ENCODE measurements at places on chromosomes 5 and 9. TPM values are rescaled to one million over a fixed set of nuclear protein-coding genes. Genes with fewer than 3 reads are reported as not detected.

DNA sequence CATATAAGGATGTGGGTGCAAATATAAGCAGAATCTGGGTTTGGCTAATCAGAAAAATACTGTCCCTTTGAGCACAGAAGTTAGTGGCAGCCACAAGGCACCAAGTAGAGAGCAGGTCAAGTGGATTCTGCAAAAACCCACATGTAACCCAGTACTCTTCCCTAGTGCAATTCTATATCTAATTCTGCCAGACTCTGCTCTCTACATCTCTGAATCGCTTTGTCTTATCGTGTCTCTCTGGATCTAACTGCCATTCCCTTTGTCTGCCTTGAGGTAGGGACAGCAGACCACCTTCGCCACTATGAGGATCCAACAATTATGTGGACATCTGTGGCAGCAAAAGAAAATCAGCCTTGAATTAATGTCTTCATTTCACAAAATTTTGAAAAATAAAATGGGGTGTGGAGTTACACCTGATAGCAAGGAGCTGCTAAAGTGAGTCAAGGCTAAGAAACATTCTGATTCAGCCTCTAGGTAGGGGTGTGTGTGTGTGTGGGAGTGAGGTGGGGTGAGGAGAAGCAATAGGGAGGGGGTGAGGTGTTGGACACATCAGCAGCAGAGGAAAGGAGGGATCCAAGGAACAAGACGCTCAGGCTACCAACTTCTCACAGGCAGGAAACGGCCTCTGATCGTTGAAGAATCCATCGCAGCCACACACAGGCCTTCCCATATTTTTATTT is 33.7 kb upstream of the ZNF366 start:
- no peak for DNase-seq

Gene HINT1
- total RNA-seq = 125 TPM

Gene MYO10
- total RNA-seq = 21.7 TPM

- no peak for DNase-seq
Observed at GRCh38 chr9:93655621-93656425, 79.4 kb downstream of the PHF2 start.

Gene ZNF879
- 13.7 TPM for total RNA-seq

- no peak for DNase-seq
Observed at GRCh38 chr9:21969951-21970799, 24.0 kb downstream of the CDKN2A start.

- no peak for DNase-seq
Observed at GRCh38 chr5:132772291-132773070, 4.6 kb downstream of the SEPTIN8 start.

Gene GLDC
- total RNA-seq = 30.3 TPM

Gene HSPB3
- total RNA-seq = not detected

GRCh38 chr9:24936117-24936516 is 390.4 kb upstream of the IZUMO3 start:
- DNase-seq = no peak

Gene DPYSL3
- 497 TPM for total RNA-seq

Gene PCDHA9
- total RNA-seq = 22.7 TPM

DNA sequence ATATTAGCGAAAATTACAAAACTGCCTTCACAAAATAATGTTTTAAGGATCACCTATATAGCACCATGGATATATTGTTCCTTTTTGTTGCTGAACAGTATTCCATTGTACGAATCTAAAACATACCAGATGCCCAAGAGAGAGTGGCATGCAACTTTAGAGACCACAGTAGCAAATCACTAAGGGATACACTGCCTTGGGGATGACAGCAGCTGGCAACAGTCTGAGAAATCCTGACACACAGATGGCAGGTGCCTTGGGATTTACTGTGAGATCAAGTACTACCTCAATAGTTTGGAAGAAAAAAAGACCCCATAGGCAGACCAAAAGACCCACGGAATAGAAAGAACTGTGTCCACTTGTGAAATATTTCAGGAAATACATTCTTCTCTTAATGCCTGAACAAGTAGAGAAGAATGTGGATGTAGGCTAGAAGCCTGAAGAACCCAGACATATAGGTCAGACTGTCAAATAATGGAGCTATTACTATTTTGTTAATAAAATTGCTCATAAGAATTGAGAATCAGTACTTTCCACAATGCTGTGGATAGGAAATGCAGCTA is 53.4 kb downstream of the PLPP1 start:
- DNase-seq = no peak

GRCh38 chr5:1667648-1668140 is 131.9 kb downstream of the MRPL36 start:
- DNase-seq = no peak

Gene NTRK2
- total RNA-seq = 159 TPM

GRCh38 chr9:128136816-128137793 is 9.6 kb upstream of the PTGES2 start:
- DNase-seq = no peak

DNA sequence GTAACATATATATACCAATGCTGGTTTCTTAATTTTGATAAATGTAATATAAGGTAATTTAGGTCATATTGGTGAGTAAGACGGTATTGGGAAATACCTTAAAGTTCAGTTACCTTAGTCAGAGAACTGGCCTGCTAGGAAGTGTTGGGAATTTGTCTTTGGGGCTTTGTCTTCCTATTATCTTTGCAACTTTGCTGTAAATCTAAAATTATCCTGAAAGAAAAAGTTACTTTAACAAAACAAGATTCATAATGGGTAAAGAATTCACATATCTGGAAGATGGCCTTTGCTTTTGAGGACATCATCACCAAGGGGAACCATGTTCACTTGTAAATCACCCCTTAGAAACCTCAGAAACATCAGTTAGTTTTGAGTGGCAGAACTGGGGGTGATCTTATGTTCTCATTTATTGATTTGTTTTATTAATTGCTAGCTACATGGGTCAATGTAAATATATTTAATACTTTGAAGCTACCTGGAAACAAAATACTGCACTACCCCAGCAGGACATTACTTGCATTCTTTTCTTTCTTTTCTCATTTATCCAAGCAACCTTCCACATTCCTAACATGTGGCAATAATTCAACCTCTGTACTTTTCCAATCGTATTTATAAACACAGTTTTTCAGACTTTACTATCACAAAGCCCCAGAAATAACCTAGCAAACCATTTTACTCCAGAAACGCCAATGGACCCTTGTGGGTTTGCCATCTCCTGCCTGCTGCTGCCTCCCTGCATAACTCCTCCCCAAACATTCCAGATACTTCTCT is 41.4 kb downstream of the GLIS3 start:
- no peak for DNase-seq

DNA sequence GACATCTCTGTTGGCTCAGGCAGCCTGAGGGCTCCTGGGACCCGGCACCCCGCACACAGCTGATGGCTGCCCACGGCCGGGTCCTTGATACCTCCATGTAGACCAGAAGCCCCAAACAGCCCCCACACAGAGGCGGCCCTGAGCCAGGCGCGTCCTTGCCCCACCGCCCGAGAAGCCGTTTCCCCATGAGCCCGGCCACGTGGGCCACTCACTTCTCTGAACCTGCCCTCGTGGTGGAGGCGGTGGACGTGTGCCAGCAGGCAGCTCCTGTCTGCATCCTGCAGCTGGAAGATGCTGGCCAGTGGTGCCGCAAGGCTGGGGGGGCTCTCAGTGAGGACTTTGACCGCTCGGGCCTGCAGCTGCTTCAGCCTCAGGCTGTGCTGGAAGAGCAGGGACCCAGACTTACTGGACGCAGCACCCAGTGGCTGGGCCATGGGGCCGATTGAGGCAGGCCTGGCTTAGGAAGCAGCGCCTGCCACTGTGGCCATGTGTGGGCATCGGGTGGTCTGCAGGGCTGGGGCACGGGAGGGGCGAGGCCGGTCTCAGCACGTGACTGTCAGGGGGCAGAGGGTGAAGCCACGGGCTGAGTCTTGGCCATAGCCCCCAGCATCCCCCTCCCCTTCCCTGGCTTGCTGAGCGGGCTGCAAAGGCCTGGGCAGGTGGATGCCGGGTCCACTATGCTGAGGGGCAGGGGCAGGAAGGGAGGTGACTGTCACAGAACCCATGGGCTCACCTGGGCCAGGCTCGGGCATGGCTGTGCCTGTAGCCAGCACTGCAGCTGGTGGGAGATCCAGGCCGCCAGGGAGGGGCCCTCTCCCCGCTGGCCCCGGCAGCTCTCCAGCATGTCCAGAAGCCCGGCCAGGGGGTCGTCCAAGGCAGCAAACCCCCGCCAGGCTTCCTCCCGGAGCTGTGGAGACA is 50.0 kb downstream of the EXD3 start:
- DNase-seq = no peak

- no peak for DNase-seq
Observed at GRCh38 chr9:92180669-92181181, 65.5 kb upstream of the SPTLC1 start.

Gene NR5A1
- not detected for total RNA-seq

GRCh38 chr9:135722365-135722764 is 20.4 kb downstream of the KCNT1 start:
- no peak for DNase-seq

- peak; percentile 7 for DNase-seq
Observed at GRCh38 chr5:123035918-123036390, 571 bp downstream of the PPIC start.

DNA sequence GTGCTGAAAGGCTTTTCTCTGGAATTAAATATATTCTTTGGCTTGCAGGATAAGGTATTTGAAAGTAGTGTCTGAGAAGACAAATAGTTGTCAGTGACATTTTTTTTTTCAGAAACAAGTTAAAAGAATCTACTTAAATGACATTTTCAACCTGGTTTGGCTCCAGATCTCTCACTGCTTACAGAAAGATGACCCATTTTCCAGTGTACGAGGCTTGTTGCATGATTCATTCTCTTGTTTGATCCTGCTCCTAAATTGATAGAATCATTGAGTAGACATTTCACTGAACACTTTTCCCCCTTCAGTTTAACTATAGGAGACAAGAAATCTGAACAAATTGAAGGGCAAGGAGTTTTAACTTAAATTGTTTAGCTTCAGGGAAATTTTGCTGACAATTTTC is 546.1 kb downstream of the ZNF608 start:
- DNase-seq = no peak

Gene ZNF782
- 29.0 TPM for total RNA-seq

Gene POU5F2
- total RNA-seq = 8.7 TPM

Data from cerebellum (tissue), 4 donors.